ENCODE measurements at places on chromosomes 5 and 9.

DNA sequence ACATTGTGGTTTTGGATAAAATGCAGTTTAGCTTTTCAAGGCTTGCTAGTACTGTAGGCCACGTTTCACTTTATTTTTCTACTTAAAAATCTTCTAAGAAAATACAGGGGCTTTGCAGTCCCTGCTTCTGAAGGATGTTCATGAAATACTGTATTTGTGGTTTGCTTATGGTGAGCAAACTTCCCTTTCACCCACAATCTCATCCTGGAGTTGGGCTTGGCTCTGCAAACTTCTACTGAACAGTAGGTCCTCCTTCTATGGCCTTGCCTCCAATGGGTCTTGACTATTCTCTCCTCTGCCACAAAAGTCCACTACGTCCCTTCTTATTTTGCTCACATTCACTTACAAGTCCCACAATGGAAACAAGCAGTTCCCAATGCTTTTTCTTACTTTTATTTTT, 502.7 kb upstream of the KLF4 start:
- DNase-seq: no peak

GRCh38 chr5:98200726-98201541, 572.5 kb upstream of the RGMB start:
- no peak for DNase-seq

GRCh38 chr9:131011274-131012022, 2.5 kb downstream of the LAMC3 start:
- no peak for DNase-seq

GRCh38 chr9:4222357-4222756, 77.5 kb downstream of the GLIS3 start:
- no peak for DNase-seq

DNA sequence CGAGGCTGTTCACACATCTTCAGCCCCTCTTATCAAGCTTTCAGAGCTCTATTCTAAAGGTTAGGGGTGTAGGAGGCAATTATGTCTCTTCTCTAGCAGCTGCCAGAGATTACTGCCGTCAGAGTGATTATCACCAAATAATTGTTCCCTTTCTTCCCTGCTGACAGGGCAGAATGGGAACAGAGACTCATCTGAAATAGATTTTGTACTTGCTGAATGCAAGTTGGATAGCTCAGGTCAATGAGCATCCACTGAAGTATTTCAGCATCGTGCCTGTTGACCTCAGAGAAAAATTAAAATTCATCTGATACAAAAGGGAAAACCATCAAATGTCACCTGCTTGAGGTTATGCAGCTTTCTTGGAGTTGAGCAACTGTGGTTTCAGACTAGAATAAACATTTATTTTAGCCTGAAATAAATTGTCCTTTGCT, 213.7 kb upstream of the MAP3K1 start:
- no peak for DNase-seq

- no peak for DNase-seq
Measured at GRCh38 chr9:124721109-124721906, 49.8 kb downstream of the NR6A1 start.

GRCh38 chr9:130765137-130766020, 69.7 kb upstream of the ABL1 start:
- DNase-seq: no peak

DNA sequence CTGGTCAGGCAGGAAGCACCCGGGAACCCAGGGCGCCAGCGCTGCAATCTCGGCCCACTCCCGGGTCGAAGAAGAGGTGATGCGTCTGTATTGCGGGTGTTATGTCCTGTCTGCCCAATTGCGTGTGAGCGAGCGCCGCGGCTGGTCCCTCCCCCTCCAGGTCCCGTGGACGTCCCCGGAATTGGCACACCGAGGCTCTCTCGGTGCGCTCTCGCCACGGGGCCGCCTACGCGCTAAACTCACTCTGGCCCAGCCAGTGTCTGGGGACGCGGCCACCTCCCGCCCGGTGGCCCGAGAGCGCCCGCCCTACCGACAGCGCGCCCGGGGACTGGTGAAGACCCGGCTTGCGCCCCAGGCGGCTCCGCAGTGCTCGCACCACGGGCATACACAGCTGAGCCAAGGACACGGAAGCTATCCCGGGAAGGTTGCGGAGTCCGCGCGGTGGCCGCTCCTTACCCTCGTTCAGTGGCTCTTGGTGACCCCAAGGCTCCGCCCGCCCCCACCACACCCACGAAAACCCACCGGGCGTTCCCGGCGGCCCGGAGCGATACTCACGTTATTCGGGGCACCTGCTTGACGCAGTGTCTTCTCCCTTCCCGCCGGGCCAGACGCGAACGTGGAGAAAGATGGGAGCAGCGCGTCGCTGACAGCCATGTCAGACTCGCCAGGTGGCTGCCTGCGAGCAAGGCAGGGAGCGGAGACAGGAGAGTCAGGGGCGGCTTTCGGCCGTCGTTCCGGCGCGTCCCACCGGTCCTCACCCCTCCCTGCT, 1.0 kb downstream of the KLF4 start:
- DNase-seq: no peak

DNA sequence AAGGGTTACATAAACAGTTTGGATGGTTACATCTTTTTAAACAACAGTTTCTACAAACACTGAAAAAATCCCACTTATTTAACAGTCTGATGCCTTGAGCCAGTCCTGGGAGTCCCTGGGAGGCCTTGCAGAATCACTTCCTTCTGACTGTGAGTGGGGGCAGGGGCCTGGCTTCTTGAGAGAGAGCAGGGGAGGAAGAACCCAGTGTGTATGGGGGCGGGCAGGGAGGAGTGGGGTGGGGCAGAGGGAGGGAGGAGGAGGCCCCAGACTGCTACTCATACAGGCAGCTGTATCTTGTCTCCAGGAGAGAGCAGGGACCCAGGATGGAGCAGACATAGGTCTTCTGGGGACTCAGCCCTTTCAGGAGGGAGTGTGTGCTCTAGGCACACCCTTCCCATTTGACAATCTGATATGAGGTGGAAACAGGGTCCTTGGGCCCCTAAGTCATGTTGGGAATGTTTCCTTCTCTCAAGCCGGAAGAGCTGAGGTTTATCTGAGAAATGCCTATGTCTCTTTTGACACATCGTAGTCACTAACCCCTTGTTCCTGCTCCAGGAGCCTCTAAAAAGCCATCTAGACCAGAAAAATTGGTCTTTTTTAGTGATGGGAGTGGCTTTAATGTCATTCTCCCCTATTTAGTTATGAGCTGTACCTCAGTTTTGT, 52.8 kb downstream of the IRF1 start:
- DNase-seq: no peak

GRCh38 chr5:153658606-153659005, 168.1 kb downstream of the GRIA1 start:
- DNase-seq: no peak

- DNase-seq: no peak
Measured at GRCh38 chr5:124692324-124692723, 54.1 kb downstream of the ZNF608 start.

GRCh38 chr5:132414634-132415378, 45.3 kb downstream of the SLC22A5 start:
- no peak for DNase-seq

- DNase-seq: no peak
Measured at GRCh38 chr9:88075966-88076285, 62.3 kb downstream of the SPATA31C2 start.

DNA sequence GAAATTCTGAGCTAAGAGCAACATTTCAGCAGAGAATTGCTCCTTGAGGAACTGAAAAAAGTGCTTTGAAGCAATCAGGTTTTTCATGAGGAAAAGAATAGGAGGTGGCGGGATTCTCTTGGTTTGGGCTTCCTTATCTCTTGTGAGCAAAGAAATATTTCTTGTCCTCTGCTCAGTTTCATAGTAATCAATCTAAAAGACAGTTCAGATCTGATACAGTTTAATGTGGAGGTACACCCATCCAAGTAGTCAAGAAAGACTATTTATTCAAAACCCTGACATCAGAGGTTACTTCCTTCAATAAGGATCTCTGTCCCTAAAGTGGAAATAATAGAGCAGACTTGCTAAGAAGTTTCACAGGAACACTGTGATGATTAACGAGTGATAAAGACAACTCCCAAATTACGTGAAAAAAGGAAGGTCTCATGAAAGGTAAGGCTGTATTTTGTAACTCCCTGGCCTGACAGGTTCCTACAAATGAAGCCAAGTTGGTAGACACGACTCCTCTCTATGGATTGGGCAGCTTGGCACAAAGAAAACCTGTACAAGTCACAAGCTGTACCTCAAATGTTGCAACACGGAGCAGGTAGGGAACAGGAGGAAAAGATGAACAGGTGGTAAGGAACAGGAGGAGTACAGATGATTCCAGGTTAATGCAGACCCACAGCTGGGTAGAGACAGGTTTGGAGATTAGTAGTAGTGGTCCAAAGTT, 94.1 kb downstream of the SUSD1 start:
- no peak for DNase-seq

- DNase-seq: no peak
Measured at GRCh38 chr5:39713250-39713916, 288.6 kb upstream of the DAB2 start.

DNA sequence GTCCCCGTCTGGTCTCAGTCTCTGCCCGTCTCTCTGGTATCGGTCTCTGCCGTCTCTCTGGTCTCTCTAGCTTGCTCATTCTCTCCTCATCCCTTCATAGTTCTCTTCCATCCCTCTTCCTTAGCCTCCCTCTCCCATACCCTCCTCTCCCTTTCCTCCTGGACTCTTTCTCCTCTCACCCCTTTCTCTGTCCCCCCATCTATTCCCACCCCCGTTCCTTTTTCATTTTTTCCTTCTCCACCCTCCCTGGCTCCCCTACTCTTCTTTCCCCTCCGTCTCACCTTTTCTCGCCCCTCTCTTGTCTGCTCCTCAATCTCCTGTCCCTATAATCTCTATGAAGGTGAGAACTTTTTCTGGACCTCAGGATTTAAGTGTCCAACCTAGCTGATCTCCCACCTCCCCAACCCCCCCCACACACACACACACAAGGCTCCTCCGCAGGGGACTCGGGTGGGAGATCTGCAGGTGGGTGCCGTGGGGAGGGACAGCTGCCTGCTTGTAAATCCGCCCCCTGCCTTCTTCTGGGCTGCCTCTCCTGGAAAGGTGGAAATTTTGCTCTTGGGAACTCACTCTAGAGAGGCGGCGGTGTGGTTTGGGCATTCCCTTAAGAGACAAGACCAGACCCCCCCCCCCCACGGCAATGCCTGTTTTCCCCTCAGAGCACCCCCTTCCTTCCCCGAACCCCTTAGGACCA, 953 bp downstream of the UBE2QL1 start:
- no peak for DNase-seq

- DNase-seq: no peak
Measured at GRCh38 chr5:34787035-34787434, 51.9 kb upstream of the TTC23L start.

DNA sequence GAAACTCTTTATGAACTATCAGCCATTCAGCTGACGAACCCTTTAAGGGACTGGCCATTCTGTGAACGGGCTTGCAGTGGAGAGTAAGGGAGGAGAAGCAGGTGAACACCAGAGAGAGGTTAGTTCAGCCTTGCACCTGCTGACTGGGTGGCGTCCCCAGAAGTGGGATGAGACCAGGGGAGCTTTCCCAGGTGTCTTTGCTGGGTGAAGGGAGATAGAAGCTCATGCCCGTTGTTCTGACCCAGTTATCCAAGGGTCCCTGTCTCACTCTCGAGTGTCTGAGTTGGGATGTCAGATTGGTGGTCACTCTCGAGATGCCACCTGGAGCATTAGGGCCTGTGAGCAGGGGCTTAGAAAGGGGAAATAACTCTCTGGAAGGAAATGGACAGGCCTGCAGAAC, 68.7 kb downstream of the MSX2 start:
- no peak for DNase-seq

DNA sequence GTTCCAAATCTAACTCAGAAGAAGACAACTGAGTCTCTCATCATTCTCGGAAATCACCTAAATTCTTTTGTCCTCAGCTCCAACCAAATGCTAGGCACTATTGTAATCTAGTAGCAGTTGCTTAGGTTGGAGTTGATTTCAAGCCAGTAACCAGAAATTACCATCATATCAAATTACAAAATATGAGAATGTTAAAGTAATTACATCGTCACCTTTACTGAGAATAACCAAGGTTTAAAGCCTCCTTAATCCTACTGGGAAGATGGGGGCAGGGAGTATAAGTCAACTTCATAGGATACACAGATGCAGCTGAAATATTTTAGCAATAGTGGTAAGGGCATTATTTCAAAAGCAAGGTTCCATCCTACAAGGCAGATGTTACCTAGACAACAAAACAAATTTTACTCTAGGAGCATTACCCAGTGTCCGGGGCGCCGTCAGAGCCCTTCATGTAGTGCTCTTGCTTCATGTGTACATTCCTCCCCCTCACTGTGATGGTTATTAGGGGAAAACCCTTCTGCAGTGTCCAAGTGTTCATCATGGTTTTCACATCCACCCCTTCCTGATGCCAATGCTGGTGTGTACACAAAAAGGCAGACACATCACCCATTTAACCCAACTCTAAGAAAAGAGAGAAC, 19.5 kb downstream of the ERAP1 start:
- no peak for DNase-seq

DNA sequence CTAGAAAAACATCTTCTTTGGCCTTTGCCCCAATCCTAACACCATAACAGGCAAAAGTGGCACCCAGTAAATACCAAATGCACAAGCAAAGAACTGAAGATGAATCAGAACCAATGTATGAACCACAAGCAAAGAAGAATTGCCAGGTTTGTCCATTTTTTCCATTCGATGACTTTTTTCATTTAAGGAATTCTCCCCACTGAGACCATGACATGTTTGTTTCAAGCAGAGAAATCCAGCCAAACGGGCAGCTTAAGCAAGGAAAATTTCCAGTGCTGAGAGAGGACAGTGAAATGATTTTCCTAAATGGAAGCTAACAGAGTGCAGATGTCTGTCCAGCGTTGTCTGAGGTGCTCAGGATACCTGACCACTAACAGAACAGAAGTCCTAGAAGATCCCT, 203.7 kb downstream of the ADAMTS12 start:
- DNase-seq: no peak

- DNase-seq: no peak
Measured at GRCh38 chr9:16032799-16033198, 480.0 kb downstream of the CCDC171 start.

- no peak for DNase-seq
Measured at GRCh38 chr5:137914758-137915157, 25.5 kb downstream of the PKD2L2 start.

- DNase-seq: no peak
Measured at GRCh38 chr5:173099461-173099860, 43.3 kb downstream of the CREBRF start.

GRCh38 chr9:21251190-21251589, 11.4 kb upstream of the IFNA14 start:
- no peak for DNase-seq

DNA sequence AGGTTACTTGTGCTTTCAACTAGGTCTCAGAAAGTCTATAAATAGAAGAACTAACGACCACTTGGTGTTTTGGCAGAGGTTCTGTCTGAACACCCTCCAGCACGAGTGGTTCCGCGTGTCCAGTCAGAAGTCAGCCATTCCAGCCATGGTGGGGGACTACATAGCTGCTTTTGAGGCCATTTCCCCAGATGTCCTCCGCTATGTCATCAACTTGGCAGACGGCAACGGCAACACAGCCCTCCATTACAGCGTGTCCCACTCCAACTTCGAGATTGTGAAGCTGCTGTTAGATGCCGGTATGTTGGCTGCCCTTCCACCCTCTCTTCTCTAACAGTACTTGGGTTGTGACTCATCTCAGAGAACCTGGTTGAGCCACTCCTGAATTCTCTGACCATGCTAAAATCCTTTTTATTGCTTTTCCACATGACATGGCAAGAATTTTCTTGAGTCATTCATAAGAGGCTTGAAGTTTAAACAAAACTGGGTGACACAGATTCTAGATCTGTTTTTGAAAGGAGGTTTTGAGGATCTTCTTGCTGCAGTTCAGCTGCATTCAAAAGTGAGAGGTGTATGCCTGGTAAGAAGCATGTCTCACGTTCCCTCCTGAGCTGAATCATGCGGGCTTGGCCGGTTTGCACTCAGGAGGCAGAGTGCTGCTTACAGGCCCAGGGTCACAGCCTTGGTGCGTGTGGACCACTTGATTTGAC, 103.1 kb upstream of the DMRT1 start:
- no peak for DNase-seq
